Inflammatory macrophage (primary cell): ENCODE measurements at places on chromosomes 7 and 10.

DNA sequence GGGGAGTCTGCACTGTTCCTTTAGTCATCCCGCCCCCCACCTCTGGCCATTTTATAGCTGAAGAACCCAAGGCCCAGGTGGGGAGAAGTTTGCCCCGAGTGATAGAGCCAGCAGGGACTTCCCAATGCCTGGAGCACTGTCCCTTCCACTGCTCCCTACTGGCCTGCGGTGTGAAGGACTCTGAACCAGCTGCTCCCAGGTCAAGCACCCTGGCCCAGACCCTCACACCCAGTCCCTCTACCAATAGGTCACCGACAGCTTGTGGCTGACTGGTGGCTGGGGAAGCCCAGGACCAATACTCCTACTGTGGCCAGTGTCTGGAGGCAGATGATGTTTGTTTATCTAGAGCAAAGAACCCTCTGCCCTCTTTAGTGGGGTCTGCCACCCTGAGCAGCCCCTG, 167.9 kb downstream of the LCOR start:
- no peak for DNase-seq

DNA sequence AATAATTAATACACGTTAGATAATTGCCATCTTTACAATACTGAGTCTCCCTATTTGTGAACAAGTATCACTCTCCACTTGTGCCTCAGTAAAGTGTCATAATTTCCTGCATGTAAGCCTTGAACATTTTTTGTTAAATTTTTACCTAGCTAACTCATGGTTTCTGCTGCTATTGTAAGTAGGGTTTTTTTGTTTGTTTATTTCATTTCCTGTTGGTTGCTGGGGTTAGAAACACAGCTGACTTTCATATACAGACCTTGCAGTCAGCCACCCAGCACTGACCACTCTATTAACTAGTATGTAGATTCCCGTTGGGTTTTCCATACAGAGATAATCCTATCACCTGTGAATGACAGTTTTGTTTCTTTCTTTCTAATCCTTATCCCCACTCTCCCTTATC, 133.3 kb downstream of the MPP7 start:
- no peak for DNase-seq

- no peak for DNase-seq
Observed at GRCh38 chr10:26824015-26824690, 36.6 kb downstream of the ABI1 start.

DNA sequence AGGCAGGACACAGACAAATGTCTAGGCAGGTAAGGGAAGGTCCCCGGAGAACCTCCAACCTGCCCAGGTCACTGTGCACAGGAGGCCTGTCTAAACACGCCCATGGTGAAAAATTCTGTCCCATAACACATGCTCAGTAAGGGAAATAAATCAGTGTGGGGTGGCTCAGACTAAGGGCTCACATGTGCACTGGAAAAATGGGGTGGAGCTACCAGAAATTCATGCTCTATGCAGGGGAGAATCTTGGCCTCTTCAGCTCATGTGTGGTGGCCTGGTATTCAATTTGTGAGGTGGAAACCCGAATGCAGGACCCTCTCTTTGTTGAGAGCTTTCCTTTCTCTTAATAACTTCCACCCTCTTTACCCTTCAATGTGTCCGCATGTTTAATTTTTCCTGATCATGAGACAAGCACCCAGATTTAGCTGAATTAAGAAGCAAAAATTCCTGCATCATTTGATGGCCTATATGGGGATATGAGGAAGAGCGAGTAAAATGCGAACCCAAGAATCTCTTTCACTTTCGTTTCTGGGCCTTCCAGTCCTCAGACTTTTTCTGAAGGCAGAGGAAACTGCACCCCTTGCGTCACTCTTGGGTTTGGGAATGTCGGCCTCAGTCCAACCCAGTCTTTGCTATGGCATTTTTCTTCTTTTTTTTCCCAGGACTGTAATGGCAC, 163.2 kb downstream of the DGKB start:
- no peak for DNase-seq

DNA sequence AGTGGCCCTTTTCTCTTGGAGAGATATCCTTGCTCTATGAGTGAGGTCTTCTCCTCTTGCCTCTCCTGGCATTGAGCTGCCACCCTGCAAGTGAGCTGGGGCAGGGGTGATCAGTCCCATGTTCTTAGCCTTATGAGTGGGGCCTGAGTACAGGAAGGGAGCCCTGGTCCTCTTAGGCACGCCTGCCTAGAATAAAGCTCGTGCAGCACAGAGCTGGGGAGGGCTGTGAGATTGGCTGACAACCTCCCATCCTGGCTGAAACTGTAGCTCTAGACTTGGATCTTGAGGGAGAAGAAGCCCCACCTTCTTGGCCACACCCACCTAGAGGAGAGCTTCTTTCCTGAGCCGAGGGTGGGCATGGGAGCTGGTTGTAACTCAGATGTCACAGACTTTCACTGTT, 305.0 kb upstream of the ZNF32 start:
- no peak for DNase-seq

DNA sequence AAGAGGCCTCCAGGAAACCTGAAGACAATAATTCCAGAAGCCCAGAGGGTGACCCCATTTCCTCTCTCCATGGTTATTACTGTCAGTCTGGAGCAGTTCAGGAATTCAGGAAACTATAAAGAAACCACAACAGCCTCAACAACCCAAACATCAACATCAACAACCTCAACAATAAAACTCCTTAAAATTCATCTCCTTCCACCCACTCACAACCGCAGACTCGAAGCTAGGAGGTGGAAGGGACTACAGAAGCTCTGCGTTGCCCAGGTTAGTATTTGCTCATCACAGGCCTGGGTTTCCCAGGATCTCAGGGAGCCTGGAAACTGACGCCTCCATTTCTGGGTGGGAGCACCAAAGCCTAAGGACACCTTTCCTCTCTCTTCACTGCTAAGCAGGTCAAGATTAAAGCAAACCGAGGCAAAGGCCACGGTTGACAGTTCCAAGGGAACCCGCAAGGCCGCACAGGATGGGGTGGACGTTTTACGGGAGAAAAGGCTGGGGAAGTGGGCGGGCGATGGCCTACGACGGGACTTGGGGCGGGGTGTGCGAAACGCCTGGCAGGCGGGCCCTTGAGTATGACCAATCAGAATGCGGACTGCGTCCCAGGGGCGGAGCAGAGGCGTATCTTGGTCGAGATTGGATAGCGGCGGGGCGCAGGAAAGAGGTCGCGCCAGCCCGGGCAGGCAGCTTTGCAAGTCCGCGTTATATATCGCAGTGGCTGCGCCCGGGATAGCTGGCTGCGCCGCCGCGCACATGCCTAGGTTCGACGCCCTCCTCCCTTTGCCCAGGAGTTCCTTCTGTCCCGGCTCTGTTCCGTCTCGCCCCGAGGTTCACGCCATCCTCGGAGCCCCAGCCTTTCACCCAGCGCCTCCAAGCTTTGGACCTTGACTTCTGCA, at the start of gene ELOVL3:
TSS of gene ELOVL3 (plus strand) at position 654 of the 896 bp plus-strand sequence. CDS start 250 bp downstream, outside the sequence.
- peak; percentile 90 for DNase-seq

DNA sequence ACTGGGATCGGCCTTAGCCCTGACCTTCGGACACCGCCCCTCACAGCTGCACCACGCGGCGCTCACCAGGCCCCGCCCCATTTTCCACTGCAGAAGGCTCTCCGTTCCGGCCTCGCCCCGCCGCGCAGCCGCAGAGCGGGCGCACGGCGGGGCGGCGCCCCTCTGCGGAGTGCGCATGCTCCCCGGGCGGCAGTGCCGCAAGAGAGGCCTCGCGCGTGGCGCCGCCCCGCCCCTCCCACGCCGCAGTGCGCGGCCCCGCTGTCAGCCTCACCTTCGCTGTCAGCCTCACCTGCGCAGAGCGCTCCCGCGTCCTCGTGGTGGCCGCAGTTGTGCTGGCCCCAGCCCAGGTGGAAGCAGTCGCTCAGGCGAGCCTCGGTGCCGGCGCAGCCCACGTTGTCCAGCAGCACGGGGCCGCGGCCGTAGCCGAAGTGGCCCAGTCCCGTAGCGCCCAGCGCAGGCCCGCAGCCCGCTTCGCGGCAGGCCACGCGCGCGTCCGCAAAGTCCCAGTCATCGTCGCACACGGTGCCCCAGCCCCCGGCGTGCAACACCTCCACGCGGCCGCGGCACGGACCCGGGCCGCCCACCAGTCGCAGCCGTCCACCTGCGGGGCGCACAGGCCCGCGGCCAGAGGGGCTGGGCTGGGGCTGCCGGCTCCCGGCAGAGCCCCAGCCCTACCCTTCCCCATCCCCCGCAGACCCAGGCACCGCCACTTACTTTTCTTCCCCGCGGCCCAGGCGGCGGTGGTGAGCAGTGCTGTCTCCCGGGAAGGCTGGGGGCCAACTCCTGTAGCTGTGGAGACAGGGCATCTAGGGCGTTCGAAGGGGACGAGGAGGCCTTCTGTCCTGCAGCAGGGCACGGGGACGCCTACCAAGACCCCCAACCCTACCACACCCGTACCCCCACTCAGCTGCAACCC, 16.1 kb downstream of the SSC4D start:
- peak; percentile 97 for DNase-seq

GRCh38 chr10:46028584-46029460, 1.6 kb downstream of the NCOA4 start:
- peak; percentile 63 for DNase-seq
